ENCODE measurements at places on chromosomes 1 and 21.

GRCh38 chr1:224132901-224133300 lies 19.0 kb downstream of the FBXO28 start:
- DNase-seq = no peak
- peaks cover 23% of the 10 kb centered on the region for H3K36me3 ChIP-seq
- peaks cover 4% of the 10 kb centered on the region for H3K4me1 ChIP-seq

DNA sequence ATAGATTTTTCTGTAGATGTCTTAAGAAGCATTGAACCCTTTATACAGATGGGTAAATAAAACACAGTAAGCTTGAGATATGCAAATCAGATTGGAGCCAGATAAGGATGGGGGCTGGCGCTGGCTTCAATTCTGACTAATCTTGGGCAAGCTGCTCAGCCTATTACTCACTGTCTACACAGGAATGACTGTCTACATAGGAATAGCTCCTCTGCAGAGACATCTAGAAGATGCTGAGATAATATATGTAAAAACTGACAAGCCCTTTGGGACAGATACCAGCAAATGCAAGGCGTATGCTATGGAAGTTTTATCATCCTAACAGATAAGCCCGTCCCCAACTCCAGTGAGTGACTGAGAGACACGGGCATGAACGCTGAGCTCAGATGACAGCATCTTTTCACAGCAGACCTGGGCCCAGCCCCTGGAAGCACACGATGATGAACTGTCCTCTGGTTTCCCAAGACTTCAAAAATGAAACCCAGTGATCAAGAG lies 1.7 kb downstream of the CLDN14 start:
- no peaks in the 10 kb centered on the region for H3K27me3 ChIP-seq
- peaks cover 37% of the 10 kb centered on the region for H3K4me1 ChIP-seq
- H3K36me3 ChIP-seq = no peaks in the 10 kb centered on the region
- peak overlapping the region; percentile 17 for H3K4me3 ChIP-seq
- no peak for DNase-seq
- H3K27ac ChIP-seq = peak overlapping the region; percentile 88

- H3K27me3 ChIP-seq = peaks cover 6% of the 10 kb centered on the region
- H3K4me1 ChIP-seq = peaks cover 24% of the 10 kb centered on the region
- DNase-seq = no peak
- H3K4me3 ChIP-seq = no peak overlapping the region
Observed at GRCh38 chr1:223230161-223230881, 87.3 kb upstream of the TLR5 start.

DNA sequence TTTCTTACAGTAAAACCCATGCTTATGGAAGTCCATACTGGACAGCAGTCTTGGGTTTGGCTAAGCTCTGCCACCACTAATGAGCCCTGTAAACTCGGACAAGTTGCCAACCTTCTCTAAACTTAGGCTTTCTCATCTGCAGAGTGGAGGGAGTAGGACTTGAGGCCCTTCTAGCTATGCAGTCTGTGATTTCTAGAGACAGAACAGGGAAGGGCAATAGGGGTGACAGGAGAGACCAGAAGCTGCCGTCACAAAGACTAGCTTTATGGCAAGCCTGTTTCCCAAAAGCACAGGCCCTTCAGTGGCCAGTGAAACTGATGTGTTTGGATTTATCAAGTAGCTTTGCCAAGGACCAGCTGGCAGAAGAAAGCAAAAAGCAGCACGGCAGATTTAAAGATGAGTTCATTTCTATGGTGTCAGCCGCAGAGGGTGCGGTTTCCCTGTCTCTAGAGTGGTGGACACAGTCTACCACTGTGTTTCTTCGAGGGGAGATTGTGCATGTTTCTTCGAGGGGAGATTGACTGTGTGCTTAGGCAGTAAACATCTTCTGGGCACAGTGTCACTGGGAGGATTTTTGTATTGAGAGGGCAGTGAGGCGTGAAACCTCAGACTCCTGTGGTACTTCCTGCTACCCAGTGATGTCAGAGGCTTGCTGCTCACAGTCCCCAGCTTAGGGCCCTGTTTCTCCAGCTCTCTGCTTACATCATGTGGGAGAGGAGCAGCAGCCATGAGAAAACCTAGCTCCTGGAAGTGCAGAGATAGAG lies 119.0 kb downstream of the ROR1 start:
- H3K36me3 ChIP-seq = peaks cover 7% of the 10 kb centered on the region
- peaks cover 81% of the 10 kb centered on the region for H3K4me1 ChIP-seq
- no peaks in the 10 kb centered on the region for H3K27me3 ChIP-seq
- H3K4me3 ChIP-seq = no peak overlapping the region
- H3K27ac ChIP-seq = peak overlapping the region; percentile 90

DNA sequence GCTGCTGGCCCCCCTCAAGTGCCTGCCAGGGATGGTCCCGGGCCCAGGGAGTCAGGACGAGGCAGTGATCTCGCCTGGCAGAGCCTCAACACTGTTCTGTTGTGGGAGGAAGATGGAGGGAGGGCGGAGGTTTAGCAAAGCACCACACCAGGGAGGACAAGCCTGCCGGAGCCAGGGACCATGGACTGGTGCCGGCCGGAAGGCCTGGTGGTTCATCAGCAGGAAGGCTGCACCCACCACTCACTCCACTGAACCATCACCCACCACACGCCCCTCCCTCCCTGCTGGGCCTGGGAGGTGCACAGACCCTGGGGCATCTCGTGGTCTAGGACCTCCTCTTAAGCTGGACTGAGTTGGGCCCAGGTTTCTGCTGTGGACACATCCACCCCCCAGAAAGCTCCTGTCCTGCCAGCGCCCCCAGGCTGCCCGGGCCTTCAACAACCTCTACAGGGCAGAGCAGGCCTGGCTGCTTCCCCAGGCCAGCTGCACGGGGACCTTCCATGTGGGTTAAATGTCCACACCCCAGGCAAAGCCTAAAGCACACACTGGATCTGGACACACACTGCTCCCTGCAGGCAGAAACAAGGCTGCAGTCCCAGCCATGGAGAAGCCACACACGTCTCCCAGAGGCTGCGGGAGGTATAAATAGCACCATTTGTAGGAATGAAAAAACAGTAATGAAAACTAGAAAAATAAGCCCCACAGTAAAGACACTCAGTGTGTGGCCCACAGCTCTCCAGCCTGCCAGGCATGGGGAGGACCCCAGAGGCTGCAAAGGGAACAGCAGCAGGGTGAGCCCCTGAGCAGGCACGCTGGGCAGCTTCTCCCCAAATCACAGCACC lies 10.4 kb upstream of the TMEM240 start:
- peaks cover 2% of the 10 kb centered on the region for H3K36me3 ChIP-seq
- H3K27me3 ChIP-seq = no peaks in the 10 kb centered on the region
- no peak overlapping the region for H3K4me3 ChIP-seq
- H3K4me1 ChIP-seq = peaks cover 26% of the 10 kb centered on the region
- no peak for DNase-seq
- peak overlapping the region; percentile 76 for H3K27ac ChIP-seq

DNA sequence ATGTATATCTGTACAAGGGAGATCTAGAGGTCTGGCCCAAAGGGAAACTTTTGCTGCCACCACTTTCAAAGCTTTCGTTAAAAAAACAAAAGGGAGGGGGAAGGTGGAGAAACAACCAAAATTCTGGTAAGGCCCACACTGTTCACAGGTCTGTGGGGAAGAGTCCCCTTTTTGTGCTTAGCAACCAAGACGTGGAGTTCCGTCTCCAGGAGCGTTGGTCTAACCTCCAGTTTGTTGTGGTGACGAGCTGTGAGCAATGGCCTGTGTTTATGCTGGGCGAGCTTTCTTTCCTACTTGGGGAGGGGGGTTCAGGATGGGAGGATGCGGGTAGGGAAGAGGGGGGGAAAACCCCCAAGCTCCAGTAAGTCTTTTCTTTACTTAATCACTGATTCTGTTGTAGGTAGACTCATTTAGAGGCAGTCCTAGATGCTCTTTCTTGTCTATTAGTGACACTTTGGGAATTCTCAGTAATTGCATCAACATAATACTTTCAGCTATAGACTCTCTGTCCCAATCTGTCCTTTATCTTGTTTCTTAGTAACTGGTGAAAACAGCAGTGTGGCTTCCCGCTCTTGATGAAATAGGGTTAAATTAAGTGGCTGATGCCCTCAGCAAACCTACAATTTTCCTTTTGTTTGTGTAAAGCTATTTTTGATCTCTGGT lies 1.5 kb downstream of the HIPK1 start:
- peaks cover 56% of the 10 kb centered on the region for H3K4me1 ChIP-seq
- H3K4me3 ChIP-seq = peak overlapping the region; percentile 82
- H3K27ac ChIP-seq = peak overlapping the region; percentile 96
- H3K27me3 ChIP-seq = no peaks in the 10 kb centered on the region
- H3K36me3 ChIP-seq = no peaks in the 10 kb centered on the region

GRCh38 chr21:45499201-45499750 lies 43.0 kb downstream of the SLC19A1 start:
- peak overlapping the region; percentile 43 for H3K27ac ChIP-seq
- no peaks in the 10 kb centered on the region for H3K27me3 ChIP-seq

GRCh38 chr21:42983103-42983502 lies 8.7 kb downstream of the PKNOX1 start:
- no peak for DNase-seq
- no peak overlapping the region for H3K4me3 ChIP-seq
- peaks cover 15% of the 10 kb centered on the region for H3K4me1 ChIP-seq
- peak overlapping the region; percentile 78 for H3K27ac ChIP-seq
- no peaks in the 10 kb centered on the region for H3K27me3 ChIP-seq

- H3K36me3 ChIP-seq = peaks cover 22% of the 10 kb centered on the region
- H3K4me1 ChIP-seq = peaks cover 8% of the 10 kb centered on the region
- H3K4me3 ChIP-seq = no peak overlapping the region
- no peak for DNase-seq
Observed at GRCh38 chr1:145843031-145843430, 2.4 kb upstream of the NUDT17 start.

GRCh38 chr1:110453829-110454228 lies 2.9 kb downstream of the PROK1 start:
- no peaks in the 10 kb centered on the region for H3K4me1 ChIP-seq
- H3K27me3 ChIP-seq = peaks cover 49% of the 10 kb centered on the region
- H3K36me3 ChIP-seq = no peaks in the 10 kb centered on the region
- no peak overlapping the region for H3K4me3 ChIP-seq

DNA sequence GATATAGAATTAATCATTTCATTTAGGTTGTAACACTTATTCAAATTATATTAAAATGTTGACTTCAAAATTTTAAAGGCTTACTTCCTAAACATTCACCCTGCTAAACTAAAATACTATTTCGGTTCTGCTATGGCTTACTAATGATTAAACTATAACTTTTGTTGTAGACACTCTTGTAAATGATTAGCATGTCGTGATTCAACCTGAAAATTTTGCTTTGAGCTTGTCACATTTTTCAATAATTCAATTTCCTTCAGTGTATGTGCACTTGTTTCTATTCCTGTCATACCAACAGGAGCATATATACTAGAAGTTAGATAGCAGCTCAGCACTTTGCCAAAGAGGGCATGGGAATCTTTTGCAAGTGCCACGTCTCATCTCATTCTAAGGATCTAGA lies 1018.8 kb downstream of the AMY1C start:
- H3K4me1 ChIP-seq = no peaks in the 10 kb centered on the region
- no peaks in the 10 kb centered on the region for H3K36me3 ChIP-seq
- no peak overlapping the region for H3K27ac ChIP-seq
- H3K4me3 ChIP-seq = no peak overlapping the region
- DNase-seq = no peak

GRCh38 chr1:153032073-153032472 lies 1.1 kb downstream of the SPRR1B start:
- no peaks in the 10 kb centered on the region for H3K4me1 ChIP-seq
- no peak overlapping the region for H3K4me3 ChIP-seq
- H3K27ac ChIP-seq = no peak overlapping the region
- H3K27me3 ChIP-seq = peaks cover 2% of the 10 kb centered on the region
- no peak for DNase-seq

DNA sequence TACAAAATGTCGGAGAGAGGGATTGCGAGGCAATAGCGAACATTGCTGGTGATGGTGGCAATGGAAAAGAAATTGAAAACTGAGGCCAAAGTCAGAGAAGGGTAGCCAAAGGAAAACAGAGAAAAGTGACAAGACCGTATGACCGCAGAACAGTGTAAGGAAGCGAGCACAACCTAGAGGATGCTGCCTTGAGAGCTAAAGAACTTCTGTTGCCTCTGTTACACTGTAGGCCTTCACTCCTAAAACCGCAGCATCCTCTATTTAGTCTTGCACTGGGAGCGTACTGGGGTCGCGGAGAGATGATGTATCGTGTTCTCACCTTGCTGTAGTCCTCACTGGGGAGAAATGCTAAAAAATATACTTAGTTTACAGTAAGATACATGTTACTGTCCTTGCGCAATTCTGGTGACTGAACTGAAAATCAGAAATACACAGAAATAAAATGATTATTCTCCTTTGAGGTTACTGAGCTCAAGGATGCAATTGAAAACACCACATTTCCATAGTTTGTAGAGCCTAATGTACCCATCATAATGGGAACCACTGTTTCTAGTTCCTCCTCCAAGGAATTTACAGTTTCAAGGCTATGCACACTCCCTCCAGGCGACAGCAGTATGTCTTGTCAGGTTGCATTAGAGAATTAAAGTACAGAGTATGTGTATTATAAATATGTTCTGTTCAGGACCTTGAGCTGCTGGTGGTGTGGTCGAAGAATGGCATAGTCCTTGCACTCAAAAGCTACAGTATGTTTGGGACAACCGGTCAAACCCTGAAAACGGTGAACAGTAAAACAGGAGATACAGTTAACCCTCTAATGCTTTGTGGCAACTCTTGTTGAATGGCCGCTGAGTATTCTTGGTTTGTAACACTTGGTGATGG lies 1.3 kb downstream of the NEK7 start:
- H3K4me3 ChIP-seq = peak overlapping the region; percentile 99
- H3K27me3 ChIP-seq = no peaks in the 10 kb centered on the region
- DNase-seq = no peak
- H3K4me1 ChIP-seq = peaks cover 73% of the 10 kb centered on the region

- H3K27ac ChIP-seq = no peak overlapping the region
- H3K36me3 ChIP-seq = peaks cover 45% of the 10 kb centered on the region
- no peaks in the 10 kb centered on the region for H3K4me1 ChIP-seq
- no peak overlapping the region for H3K4me3 ChIP-seq
Observed at GRCh38 chr1:25971811-25972180, 26.1 kb downstream of the PAFAH2 start.

DNA sequence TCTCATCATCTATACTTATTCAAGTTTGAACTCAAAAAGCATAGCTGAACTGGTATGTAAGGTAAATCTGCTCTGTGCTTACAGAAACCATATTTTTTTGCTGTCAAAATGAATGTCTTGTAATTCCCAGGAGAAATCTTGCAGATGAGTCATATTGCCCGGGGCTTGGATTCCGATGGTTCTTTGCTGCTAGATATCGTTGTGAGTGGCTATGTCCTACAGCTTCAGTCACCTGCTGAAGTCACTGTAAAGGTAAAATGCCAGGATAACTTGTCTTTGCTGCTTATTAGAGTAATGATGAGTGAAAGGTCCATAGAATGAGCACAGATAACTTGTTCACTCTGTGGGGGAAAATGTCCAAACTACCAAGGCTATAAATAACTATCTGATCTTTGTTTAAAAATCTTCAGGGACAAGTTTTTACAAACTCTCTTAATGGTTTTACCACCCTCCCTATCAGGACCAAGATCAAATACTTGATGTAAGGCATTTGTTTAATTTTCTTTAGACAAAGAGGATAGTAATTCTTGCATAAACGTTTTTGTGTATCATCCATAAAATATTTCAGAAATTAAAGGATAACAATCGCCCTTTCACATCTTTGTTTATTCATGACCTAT lies 222.3 kb downstream of the TPR start:
- no peak overlapping the region for H3K4me3 ChIP-seq
- no peak for DNase-seq
- peak overlapping the region; percentile 42 for H3K27ac ChIP-seq
- no peaks in the 10 kb centered on the region for H3K27me3 ChIP-seq
- peaks cover 51% of the 10 kb centered on the region for H3K4me1 ChIP-seq
